ENCODE measurements at places on chromosomes 1 and 21. TPM values are rescaled to one million over a fixed set of nuclear protein-coding genes. Genes with fewer than 3 reads are reported as not detected.

DNA sequence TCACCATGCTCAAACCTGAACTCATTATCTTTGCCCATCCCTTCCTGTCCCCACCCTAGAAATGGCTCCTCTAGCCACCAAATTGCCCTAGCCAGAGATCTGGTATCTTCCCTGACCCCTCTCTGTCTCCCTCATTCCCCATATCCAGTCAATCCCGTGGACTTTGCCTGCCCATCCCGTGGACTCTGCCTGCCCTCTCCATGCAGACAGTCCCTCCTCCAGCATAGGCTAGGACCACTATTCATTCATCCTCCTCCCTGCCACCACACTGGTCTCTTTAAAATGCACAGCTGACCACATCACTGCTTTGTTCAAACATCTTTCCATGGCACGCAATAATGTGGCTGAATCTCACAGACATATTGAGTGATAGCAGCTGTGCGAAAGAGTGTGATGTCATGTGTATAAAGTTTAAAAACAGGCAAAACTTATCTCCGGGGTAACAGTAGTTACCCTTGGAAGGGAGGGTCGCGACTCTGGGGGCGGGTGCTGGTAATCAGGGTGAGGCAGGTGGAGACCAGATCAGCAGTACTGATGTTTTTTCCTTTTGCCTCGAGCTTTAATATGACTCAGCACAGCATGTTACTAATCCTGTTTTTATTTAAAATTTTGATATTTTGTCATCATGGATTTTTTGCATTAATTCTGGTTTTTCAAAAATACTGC, 4.8 kb upstream of the SLC2A1 start:
- H3K27ac ChIP-seq, result no peak overlapping the region
- no peaks in the 10 kb centered on the region for H3K36me3 ChIP-seq
- no peak overlapping the region for H3K4me3 ChIP-seq
- no peak for DNase-seq
- peaks cover 2% of the 10 kb centered on the region for H3K4me1 ChIP-seq
- H3K27me3 ChIP-seq, result no peaks in the 10 kb centered on the region

- DNase-seq, result no peak
- peak overlapping the region; percentile 56 for H3K27ac ChIP-seq
- no peak overlapping the region for H3K4me3 ChIP-seq
- H3K4me1 ChIP-seq, result peaks cover 33% of the 10 kb centered on the region
These were observed 433 bp downstream of the TMEM200B start for GRCh38 chr1:29123053-29123886.

- DNase-seq, result no peak
- no peak overlapping the region for H3K27ac ChIP-seq
- peaks cover 17% of the 10 kb centered on the region for H3K36me3 ChIP-seq
- H3K27me3 ChIP-seq, result peaks cover 12% of the 10 kb centered on the region
These were observed 16.1 kb downstream of the NOC2L start for GRCh38 chr1:942864-943533.

GRCh38 chr1:150621497-150622302, 7.7 kb downstream of the ENSA start:
- H3K36me3 ChIP-seq, result peaks cover 55% of the 10 kb centered on the region
- peaks cover 40% of the 10 kb centered on the region for H3K4me1 ChIP-seq
- H3K27me3 ChIP-seq, result no peaks in the 10 kb centered on the region
- peak overlapping the region; percentile 70 for H3K27ac ChIP-seq
- DNase-seq, result peak; percentile 45

DNA sequence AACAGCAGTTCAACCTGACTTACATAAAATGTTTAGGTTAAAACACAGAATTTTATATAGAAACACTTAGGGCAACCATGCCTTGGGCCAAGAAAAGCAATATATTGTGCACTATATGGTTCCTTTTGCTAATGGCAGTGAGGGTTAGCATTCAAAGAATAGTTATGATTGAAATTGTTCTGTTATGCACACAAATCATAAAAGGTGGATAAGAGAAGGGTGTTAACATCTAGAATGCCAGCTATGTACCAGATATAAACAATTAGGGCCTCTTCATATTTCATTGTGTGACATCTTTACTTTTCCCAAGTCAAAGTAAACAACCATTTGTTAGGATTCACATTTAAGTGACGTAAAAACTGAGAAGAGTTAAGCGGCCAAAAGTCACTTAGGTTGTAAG, 308.0 kb upstream of the B3GALT2 start:
- no peak overlapping the region for H3K27ac ChIP-seq
- DNase-seq, result no peak
- H3K4me1 ChIP-seq, result no peaks in the 10 kb centered on the region
- H3K27me3 ChIP-seq, result no peaks in the 10 kb centered on the region
- H3K36me3 ChIP-seq, result no peaks in the 10 kb centered on the region

DNA sequence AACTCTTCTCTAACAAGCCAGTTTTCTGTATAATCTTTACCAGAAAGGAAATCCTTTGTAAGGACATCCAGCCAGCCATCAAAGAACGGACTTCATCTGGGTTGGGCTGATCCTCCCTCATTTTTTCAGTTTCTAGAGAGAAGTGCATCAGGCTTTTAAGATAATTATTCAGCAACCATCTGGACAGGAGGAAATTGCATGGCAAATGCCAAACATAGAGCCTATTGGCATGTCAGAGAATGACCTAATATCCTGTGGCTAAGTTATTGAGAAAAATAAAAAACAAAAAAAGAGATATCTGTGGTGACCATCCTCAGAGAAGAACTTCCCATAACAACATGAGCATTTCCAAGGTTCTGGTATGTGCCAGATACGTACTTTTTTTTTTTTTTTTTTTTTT, 74.9 kb upstream of the BEND5 start:
- no peaks in the 10 kb centered on the region for H3K36me3 ChIP-seq
- no peak for DNase-seq
- H3K4me3 ChIP-seq, result no peak overlapping the region

GRCh38 chr1:186559601-186560116, 98.7 kb upstream of the PDC start:
- H3K27me3 ChIP-seq, result no peaks in the 10 kb centered on the region
- H3K4me3 ChIP-seq, result no peak overlapping the region
- DNase-seq, result no peak
- no peaks in the 10 kb centered on the region for H3K4me1 ChIP-seq
- H3K27ac ChIP-seq, result no peak overlapping the region

DNA sequence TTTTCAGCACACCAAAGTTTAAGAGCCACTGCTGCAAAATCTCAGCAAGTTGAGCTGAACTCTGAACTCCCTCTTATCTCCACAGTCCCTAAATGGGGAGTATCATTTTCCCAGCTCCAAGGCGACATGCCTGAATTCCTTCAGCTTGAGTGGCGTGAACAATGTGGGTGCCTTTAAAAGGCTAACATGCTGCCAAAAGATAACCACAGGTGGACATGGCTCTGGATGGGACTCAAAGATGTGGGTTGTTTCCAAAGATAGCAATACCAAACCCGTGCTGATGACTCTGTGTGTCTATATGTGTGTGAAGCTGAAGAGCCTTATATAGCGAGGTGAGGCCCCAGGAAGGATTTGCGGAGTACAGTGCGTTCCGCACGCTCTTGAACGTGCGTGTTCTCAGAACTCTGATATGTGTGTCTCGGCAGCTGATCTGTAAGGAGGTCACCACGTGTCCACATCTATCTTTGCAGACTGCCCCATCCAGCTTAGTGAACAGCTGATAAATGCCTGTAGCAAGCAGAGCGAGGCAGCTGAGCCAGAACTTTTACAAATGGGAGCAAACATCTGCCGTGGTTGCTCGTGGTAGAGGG, 189.2 kb downstream of the DYRK1A start:
- H3K4me1 ChIP-seq, result peaks cover 9% of the 10 kb centered on the region
- H3K36me3 ChIP-seq, result no peaks in the 10 kb centered on the region
- no peak for DNase-seq

DNA sequence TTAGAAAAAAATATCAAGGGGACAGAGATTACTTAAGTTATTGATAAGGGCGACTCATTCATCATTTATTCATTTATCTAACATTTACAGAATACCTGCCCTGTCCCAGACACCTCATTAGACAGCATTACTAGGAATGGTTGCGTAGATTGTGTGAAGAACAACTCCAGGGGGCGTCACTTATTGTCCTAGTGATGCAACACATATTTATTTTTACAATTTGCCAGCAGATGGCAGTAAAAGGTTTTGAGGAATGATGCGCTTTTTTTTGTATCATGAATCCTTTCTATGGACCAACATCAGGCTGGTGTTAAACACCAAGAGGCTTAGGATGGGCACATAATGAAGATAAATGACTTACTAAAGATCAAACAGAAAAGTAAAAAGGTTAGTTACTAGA, 5.5 kb downstream of the NCAM2 start:
- no peak overlapping the region for H3K4me3 ChIP-seq
- no peak for DNase-seq
- H3K36me3 ChIP-seq, result no peaks in the 10 kb centered on the region
- no peaks in the 10 kb centered on the region for H3K27me3 ChIP-seq
- H3K4me1 ChIP-seq, result no peaks in the 10 kb centered on the region

DNA sequence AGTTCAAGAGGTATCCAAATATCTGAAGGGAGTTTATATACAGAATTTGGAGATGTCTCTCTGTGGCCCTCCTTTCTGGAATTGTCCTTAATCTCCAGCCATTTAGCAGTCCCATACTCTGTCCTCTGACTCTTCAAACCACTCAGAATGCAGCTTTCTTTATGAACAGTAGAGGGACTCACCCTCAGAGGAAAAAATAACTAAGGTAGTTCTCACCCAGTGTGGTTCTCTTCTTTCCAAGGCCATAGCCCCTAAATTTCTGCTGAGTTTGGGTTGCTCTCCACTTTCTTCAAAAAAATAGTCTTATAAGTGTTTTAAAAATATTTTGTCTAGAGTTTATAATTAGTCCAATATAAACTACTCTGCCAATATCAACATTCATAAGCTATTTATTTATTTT, 369.7 kb downstream of the MATN1 start:
- H3K27me3 ChIP-seq, result no peaks in the 10 kb centered on the region
- no peaks in the 10 kb centered on the region for H3K4me1 ChIP-seq
- H3K4me3 ChIP-seq, result no peak overlapping the region
- no peaks in the 10 kb centered on the region for H3K36me3 ChIP-seq

DNA sequence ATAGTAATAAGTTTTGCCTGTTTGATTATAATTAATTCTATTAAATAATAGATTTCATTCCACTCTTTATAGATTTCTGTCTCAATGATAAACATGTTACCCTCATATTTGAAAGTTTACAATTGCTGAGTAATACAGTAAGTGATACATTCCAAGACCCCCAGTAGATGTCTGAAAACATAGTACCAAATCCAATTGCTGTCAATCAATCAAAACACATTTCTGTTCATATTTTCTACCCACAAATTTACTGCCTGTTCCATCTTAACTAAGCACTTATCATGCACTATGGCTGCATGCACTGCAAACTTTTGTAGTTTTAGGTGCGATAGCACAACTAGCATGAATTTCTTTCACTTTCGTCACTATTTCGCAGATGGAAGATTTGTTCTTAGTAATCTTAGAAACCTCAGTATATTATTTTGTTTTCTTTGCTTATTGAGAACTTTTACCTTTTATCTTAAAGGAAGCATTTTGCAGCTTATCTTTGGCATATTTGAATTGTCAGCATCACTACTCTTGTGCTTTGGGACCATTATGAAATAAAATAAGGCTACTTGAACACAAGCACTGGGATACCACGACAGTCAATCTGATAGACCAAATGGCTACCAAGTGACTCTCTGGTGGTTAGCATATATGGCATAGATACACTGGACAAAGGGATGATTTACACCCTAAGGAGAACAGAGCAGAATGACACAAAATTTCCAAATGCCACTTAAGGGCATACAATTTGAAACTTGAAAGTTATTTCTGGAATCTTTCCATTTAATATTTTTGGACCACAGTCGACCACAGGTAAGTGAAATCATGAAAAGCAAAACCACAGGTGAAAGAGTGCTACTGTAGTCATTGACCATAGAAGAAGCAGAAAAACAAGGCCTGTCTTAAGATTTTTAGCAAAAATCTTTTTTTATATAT, 67.6 kb downstream of the RGS13 start:
- H3K4me1 ChIP-seq, result no peaks in the 10 kb centered on the region
- H3K4me3 ChIP-seq, result no peak overlapping the region
- H3K27ac ChIP-seq, result no peak overlapping the region
- DNase-seq, result no peak

GRCh38 chr1:156009404-156009803, 11.3 kb downstream of the SSR2 start:
- H3K27me3 ChIP-seq, result no peaks in the 10 kb centered on the region
- peaks cover 4% of the 10 kb centered on the region for H3K4me1 ChIP-seq
- peak overlapping the region; percentile 31 for H3K27ac ChIP-seq
- peaks cover 35% of the 10 kb centered on the region for H3K36me3 ChIP-seq
- no peak overlapping the region for H3K4me3 ChIP-seq

- no peaks in the 10 kb centered on the region for H3K27me3 ChIP-seq
- H3K27ac ChIP-seq, result no peak overlapping the region
- no peak for DNase-seq
- H3K4me1 ChIP-seq, result no peaks in the 10 kb centered on the region
These were observed 264.7 kb upstream of the C1orf105 start for GRCh38 chr1:172155766-172156165.

The DOCK7 gene
- 42.6 TPM for total RNA-seq

The FNDC10 gene
- 3.6 TPM for total RNA-seq

The CENPF gene
- total RNA-seq, result 0.44 TPM

The ADAMTS4 gene
- total RNA-seq, result 24.4 TPM

The ANXA9 gene
- total RNA-seq, result 10.3 TPM

The ZCCHC17 gene
- 21.7 TPM for total RNA-seq

The LCE2A gene
- total RNA-seq, result not detected
